ENCODE measurements at places on chromosomes 12 and 14. TPM values are rescaled to one million over a fixed set of nuclear protein-coding genes. Genes with fewer than 3 reads are reported as not detected.

SPATS2 gene
- total RNA-seq, result 37.1 TPM

MYF6 gene
- not detected for total RNA-seq

SERPINA10 gene
- 0.06 TPM for total RNA-seq

KLRC4 gene
- total RNA-seq, result not detected

ALDH1L2 gene
- total RNA-seq, result 3.9 TPM

FAIM2 gene
- 0.04 TPM for total RNA-seq

All from A549 treated with DMSO at 1 μM for 4 hours (cell line).